NCI-H510A treated with DMSO at 0.1 percent for 48 hours (cell line): ENCODE measurements at places on chromosomes 3 and 15.

- peak; percentile 54 for DNase-seq
These were observed 340.7 kb upstream of the DNAJC19 start for GRCh38 chr3:181330257-181330656.

DNA sequence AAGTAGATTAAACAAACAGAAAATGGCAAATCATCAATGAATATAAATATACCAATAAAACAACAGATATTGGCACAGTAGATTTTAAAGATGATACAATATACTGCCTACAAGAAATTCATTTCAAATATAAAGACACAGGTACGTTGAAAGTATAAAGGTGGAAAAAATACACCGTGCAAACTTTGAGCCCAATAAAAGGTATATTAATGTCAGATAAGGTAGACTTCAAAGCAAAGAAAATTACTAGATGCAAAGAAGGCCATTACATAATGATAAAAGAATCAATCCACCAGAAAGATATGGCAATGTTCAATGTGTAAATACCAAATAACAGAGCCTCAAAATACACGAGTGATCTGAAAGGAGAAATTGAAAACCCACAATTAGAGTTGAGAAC, 34.3 kb upstream of the VIPR1 start:
- no peak for DNase-seq

DNA sequence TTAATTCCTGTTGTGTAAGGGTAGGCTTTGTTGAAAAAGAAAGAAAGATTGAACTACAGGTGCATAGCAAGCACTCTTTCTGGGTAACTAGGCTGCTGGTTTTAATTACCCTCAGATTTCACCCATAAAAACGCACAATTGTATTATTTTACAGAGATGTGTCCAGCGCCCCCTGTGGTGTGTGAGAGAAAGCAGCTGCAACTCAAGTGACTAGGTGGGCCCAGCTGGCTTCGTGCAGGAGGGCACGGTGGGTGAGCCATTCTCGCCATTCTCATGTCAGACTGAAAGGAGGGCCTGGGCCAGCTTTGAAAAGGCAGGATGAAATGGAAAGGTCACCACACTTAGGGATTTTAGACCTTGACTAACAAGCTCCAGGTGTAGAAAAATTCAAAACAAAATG, 122.6 kb downstream of the LRIG1 start:
- no peak for DNase-seq

DNA sequence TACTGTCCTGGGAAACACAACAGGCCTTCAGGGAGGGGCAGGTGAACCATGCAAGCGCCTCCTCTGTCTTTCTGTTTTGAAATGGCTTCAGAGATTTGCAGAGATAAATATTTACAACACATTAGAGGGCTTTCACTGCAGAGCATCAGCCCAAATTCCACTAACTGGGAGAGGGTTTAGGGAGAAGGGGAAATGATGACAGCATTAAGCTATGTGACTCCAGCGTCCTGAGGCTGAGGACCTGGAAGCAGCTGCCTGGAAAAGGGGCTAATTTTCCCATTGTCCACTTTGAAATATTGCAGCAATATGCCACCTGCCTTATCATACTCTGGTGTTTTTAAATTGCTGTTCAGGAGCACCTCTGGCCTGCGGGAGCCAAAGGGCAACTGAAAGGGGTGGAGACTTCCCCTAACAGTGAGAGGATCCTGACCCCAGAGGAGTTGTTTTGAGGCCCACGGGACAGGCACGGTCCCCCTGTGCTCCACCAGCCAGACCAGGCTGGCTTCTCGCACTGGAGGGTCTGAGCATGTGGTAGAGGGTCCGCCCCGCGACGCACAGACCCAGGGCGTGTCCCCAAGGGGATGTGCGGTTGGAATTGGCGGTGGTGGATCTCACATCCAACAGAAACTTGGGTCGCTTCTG, 110.6 kb downstream of the XXYLT1 start:
- DNase-seq = no peak

GRCh38 chr15:82530006-82530405, 10.3 kb downstream of the RPS17 start:
- no peak for DNase-seq

DNA sequence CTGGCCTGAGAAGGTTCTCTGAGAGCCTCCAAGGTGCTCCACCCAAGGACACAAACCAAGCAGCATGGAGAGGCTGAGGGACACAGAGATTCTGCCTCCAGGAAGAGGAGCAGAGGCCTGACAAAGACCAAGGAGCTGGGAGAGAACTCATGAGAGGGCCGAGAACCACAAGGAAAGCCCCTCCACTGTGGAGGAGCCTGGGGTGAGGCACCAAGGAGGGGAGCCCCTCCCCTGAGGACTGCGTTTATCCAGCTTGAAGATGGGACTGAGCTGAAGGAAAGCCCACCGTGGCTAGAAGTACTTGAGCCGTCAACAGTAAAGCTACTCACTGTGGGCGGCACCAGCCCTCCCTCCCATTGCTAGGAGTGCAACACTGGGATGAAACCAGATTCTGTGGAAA, 63.1 kb upstream of the MEF2A start:
- no peak for DNase-seq

DNA sequence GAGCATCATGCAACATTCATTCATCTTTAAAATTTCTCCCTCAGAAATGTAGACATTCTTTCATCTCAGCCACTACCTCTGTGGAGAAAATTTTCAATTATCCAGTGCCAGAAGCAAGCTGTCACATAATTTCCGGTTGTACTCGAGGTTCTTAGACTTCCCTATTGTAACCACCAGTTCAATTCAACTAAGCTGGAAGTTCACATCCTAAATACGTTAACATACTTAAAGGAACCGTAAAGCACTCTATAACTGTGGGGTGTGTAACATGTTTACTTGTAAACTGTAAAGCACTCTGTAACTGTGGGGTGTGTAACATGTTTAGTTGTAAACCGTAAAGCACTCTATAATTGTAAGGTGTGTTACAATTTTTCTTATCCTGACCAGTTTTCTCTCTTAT, 150.3 kb downstream of the PLCL2 start:
- DNase-seq = no peak

GRCh38 chr15:48494631-48495030, 150.9 kb downstream of the FBN1 start:
- no peak for DNase-seq

- no peak for DNase-seq
These were observed 134.6 kb downstream of the PEAK1 start for GRCh38 chr15:77285057-77285997.

- DNase-seq = no peak
These were observed 44.3 kb downstream of the GLB1 start for GRCh38 chr3:33052671-33053070.

- no peak for DNase-seq
These were observed 55.1 kb upstream of the TGFBR2 start for GRCh38 chr3:30551266-30551665.

DNA sequence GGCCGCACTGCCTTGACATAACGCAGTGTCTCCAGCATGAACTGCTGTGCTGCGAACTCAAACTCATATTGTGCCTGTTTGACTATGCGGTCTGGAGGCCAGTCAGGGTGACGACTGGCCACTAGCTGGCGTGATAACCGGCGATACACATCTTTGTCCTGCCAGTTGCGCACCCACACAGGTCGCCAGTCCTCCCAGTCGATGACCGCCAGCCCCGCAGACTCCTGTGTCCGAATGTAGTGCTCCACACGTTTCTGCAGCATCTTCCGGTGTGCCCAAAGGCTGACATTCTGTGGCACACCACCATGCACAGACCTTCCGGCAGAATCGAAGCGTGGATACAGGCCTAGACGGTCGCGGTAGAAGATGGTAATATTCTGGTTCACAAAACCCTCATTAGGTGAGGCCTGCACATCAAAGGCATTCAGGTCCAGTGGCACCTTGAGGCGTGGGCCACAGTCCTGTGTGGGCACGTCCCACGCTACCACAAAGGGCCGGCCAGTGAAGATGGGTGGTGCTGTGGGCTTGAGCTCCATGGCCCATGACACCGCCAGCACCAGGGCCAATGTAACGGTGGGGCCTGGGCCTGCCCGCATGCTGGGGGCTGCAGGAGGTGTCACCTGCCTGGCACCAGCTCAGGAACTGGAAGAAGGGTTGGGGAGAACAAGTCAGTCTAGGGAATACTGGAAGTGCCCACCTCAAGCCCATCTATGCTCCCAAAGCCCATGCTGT, 2.5 kb downstream of the HYAL2 start:
- DNase-seq = no peak

DNA sequence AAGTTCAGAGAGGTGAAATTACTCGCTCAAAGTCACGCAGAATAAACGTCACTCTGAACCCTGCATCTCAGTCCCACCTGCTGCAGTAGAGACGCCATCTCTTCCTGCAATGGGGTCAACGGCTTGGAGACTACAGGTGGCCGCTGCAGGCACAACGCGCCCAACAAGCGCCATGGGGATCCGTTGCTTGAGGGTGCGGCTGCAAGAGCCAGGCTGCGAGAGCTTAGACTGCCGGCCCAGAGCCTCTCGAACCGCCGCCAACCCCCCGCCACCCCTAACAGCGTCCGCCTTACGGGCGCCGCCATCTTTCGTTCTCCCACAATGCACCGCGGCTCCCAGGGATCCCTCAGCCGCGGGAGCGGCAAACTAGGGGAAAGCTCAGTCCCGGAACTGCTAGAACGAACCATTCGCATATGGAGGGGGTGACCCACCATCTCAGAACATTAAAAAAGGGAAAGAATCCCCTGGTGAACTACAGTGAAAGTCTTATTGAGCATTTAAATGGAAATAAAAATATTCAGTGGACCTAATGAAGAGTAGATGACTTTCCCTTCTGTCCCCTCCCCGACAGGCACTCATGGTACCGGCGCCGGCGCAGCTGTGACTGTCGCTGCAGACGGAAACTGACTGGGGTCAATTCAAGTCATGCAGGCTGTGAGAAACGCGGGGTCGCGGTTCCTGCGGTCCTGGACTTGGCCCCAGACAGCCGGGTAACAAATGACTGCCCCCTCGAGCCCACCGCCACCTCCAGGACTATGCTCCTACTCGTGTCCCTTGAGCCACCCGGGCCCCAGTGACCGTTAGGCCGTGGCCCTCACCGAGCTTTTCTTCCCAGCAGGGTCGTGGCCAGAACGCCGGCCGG, at the start of the genes MRPL46 and MRPS11:
Gene MRPL46, minus strand, starts transcription at position 316 of the 862 bp plus-strand sequence. Its CDS starts 11 bp downstream, at position 305.
Gene MRPS11, plus strand, starts transcription at position 636 of the 862 bp plus-strand sequence. Its CDS starts 10 bp downstream, at position 646.
- peak; percentile 79 for DNase-seq

GRCh38 chr3:196938576-196938975, 3.8 kb downstream of the NCBP2 start:
- no peak for DNase-seq

GRCh38 chr3:172257648-172258400, 190.4 kb downstream of the GHSR start:
- no peak for DNase-seq

GRCh38 chr3:139691619-139692018, 13.8 kb upstream of the NMNAT3 start:
- no peak for DNase-seq

- no peak for DNase-seq
These were observed 80.9 kb upstream of the MANF start for GRCh38 chr3:51304230-51304629.

GRCh38 chr3:136858381-136858780, 3.6 kb upstream of the NCK1 start:
- DNase-seq = no peak

- no peak for DNase-seq
These were observed 241.4 kb downstream of the EDEM1 start for GRCh38 chr3:5428607-5429516.

- peak; percentile 29 for DNase-seq
These were observed 210.9 kb upstream of the KCNMB2 start for GRCh38 chr3:178325330-178325729.

- no peak for DNase-seq
These were observed 43.9 kb upstream of the LYSMD4 start for GRCh38 chr15:99777144-99777543.

GRCh38 chr15:78224023-78224411, 10.3 kb downstream of the ACSBG1 start:
- DNase-seq = no peak

DNA sequence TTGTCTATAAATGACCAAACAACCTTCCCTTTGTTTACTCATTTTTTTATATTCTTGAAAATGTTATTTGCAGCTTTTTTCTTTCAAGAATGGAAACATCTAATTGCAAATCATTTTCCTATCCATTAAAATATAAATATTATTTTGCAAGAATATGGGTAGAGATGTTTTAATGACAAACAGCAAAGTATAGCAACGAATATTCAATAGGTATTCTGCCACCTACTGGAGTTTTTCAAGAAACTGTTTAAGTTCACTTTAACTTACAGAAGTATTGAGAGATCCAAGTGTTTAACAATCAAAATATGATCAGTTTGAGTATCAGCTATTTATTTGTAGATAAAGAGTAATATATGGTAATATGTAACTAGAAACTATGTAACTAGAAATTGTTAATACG, 6.9 kb upstream of the EOGT start:
- DNase-seq = no peak

- DNase-seq = no peak
These were observed 5.7 kb downstream of the EIF4G1 start for GRCh38 chr3:184320104-184320445.

DNA sequence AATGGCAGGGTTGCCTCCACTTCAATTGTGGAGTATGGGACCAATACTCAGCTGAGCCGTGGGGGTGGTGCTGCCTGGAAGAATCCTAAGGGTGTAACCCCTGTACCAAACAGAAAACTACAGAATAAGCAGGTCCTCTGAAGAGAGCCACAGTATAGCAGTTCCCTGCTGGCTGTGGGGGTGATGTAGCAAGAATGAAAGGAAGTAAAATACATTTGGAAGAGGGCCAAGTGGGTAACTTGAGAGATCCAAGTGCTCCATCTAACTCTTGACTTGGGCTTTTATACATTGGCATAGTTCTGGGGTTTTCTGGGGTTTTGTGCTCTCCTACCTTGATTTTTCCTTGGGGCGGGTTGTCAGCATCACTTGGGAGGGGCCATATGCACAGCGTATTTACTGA, 341.4 kb downstream of the OTOL1 start:
- DNase-seq = peak; percentile 55

DNA sequence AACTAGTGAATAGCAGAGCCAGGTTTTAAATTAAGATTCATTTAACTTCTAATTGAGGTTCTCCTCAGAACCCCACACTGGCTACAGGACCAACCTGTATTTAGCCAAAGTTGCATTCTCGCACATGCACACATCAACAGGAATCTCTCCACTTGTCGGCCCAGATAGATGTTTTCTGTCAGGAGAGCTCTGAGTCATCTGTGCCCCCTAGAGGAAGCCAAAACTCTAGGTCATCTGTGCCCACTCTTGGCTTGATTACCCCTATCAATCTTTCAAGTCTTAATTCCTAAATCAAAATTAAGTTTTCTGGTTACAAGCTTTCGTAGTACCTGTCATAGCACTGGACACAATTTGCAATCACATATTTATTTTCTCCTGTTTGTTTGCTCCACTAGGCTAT, 104.9 kb upstream of the EOMES start:
- DNase-seq = no peak

DNA sequence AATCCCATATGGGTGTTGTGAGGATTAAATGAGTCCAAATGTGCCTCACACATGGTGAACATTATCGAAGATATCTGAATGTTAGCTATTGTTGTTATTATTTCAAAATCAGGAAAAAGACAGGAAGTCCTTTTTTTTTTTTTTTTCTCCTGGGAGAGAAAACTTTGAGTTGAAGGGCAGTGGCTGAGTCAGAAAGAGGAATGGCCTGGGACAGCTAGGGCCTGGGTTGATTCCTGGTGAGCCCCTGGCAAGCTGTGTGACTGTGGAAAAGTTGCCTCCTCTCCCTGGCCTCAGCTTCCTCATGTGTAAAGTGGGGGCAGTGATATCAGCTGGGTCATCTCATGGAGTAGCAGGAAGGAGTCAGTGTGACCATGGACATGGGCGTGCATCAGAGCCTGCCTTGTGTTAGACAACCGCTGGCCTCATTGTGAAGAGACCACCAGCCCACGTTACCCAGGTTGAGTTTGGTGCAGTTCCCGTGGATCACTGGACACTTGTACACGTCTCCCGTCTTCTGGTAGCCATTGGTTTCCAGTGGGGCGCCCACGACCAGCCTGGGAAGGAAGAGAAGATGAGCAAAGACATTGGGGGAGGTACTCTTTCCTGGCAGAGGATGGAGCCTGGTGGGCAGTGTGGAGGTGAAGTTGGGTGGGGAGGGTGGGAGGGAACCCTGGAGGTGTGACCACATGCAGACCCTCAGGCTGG, 63.1 kb downstream of the ITGA11 start:
- DNase-seq = no peak
